Skeletal muscle cell (primary cell): ENCODE measurements at places on chromosomes 13 and 19.

GRCh38 chr13:34591900-34592529, 350.1 kb upstream of the NBEA start:
- DNase-seq: no peak

- no peak for DNase-seq
These were observed 193.2 kb upstream of the UBL3 start for GRCh38 chr13:30043631-30043925.

GRCh38 chr19:37817180-37817981, 38.0 kb upstream of the ZNF573 start:
- no peak for DNase-seq

DNA sequence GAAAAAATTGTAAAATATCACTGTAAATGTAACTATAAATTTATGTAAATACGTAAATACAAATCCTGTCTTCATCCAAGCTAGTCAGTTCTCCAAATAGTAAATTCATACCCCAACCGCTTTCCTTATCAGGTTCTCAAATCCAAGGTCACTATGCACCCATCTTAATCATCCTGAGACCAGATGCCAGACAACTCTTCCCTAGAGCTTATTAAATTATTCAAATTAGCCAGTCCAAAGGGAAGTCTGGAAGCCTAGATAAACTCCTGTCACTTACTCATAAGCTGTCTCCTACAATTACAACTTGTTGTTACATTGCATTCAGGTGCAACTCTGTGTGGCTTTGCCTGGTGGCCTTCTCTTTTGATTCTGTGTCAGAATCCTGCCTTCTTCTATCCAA, 836.1 kb upstream of the PCDH20 start:
- no peak for DNase-seq

DNA sequence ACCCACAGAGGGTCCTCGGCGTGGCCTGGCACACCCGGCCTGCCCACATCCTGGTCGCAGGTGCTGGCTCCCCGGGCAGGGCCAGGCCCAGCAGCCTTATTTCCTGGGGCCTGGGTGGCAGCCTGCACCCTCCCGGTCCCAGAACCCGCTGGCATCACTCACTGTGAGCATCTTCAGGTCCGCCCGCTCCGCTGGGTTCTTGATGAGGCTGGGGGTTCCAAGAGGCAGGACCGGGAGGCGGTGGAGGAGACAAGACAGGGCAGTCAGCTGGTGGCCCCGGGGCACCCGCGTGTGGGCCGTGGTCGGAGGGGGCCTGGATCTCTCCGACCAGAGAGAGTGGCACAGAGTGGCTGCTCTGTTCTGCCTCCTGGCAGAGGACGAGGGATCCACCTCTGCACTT, 27.6 kb upstream of the ZBTB7A start:
- no peak for DNase-seq

GRCh38 chr19:35348911-35349611, 1.4 kb downstream of the FFAR1 start:
- no peak for DNase-seq

DNA sequence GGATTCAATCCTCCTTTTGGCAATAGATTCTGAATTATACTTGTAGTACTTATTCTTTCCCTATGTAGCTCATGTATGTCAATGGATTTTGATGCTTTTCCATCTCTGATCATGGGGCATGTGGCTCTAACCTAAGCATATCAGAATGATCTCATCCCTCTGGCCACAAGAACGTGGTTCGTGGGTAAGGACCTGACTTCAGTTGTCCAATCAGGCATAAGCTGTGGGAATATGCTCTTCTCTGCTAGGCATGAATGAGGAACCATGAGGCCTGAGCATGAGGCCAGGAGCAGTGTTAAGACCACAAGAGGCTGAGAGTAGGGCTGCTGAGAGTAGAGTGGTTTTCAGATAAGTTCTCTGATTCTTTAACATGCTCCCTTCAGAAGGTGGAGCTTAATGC, 292.4 kb upstream of the TSHZ3 start:
- DNase-seq: no peak

DNA sequence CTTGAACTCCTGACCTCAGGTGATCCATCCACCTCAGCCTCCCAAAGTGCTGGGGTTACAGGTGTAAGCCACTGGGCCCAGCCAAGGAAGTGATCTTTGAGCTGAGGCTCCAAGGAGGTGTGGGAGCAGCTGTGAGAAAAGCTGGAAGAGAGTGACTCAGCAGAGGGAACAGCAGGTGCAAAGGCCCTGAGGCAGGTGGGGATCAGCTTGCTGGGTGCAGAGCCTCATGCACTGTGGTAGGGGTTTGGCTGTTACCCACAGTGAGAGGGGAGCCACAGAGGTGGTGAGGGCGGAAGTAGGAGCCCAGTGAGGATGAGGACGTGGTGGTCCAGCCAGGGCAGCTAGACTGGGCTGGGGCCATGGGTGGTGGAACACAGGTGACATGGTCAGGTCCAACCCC, 6.5 kb downstream of the NPAS1 start:
- DNase-seq: no peak

GRCh38 chr19:11422163-11423065, 3.3 kb upstream of the RGL3 start:
- DNase-seq: no peak

DNA sequence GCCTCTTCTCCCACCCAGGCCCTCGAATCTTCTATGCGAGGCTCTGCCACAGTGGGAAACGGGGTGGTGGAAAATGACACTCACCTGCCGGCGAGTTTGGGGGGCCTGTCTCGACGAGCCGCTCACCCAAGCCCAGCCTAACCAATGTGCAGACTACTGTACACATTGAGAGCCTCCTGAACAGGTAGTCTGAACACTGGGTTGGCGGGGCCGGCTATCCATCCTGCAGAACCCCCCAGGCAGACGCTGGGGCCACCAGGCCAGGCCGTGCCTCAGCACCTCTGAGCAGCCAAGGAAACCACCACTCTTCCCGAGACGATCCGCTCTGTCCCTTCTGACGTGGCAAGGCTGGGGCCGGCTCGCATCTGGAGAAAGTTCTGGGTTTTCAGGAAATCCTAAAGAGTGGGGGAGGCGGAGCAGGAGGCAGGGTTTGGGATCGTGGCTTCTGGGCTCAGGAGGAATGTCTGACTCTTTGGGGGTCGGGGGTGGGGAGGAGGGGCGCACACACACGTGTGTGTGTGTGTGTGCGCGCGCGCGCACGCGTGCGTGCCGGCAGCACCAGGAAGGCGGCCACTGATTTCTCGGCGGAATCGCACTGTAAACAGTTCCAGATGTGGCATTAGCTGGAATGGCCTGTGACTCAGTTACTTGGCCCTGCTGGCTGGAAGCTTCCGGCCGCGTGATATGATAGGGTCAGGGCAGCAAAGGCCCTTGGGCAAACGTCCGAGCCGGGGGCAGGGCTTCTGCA, 18.5 kb downstream of the TMED1 start:
- DNase-seq: peak; percentile 93

GRCh38 chr13:51950722-51951121, 60.5 kb downstream of the ATP7B start:
- DNase-seq: no peak

DNA sequence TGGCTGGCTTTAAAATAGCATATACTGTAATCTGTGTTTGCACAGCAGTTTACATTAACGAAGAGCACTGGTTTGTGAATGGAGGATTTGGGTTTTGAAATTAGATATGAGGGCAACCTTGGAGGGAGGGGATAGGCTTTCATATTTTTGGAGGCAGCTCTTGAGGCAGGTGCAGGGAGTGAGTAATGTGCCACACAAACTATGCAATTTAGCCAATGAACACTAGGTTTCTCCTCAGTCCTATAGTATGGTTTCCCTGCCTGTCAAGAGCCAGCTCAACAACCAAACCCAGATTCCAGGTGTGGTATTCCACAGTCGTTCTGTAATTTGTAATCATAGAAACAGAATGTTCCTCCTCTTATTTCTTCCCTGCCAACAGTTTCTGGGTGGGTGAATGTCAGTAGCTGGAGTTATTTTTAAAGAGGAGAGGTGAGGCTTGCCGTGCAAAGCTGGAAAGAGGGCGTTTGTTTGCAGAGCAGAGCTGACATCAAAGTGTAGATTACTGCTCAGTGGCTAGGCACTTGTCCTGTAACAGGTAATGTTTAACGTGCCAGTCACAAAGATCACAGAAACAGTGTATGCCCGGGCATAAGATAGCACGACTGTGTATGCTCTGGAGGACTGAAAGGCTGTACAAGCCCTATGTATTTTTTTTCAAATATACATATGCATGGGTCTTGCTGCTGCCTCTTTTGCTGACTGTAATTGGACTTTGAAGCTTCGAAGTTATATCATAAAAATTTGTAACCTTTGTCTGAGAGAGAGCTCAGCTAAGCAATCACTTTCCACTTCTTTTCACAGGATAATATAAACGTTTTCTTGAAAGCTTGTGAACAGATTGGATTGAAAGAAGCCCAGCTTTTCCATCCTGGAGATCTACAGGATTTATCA, 124.2 kb downstream of the LMO7 start:
- DNase-seq: no peak

DNA sequence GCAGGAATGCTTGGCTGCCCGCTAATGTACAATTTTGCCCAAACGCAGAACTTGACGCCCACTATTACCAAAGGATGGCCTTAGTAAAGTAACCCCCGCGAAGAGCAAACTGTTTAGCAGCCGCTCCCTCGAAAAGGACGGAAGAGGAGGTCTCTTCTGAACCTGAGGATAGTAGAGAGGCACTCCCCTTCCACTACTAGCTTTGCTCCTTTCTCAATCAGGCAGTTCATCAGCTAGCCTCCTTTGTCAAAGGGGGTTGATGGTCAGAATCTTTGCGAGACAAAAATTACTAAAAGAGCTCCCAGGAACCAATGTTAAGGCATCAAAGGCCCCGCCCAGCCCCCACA, 534 bp downstream of the CAB39L start:
- no peak for DNase-seq

DNA sequence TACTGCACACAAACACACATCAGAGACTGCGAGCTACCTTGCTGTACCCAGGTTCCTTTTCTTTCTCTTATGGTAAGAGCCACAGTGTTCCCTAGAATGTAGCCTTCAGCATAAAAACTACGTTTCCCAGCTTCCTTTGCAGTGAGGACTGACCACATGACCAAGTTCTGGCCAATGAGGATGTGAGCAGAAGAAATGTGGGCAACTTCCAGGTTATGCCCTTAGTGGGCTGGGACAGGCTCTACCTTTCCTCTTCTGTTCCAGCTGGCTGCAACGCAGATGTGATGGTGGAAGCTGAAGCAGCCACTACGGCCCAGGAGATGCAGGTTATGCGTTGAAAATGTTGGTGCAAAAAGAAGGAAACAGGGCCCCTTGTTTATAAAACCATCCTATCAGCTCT, 27.5 kb downstream of the VRK3 start:
- no peak for DNase-seq

DNA sequence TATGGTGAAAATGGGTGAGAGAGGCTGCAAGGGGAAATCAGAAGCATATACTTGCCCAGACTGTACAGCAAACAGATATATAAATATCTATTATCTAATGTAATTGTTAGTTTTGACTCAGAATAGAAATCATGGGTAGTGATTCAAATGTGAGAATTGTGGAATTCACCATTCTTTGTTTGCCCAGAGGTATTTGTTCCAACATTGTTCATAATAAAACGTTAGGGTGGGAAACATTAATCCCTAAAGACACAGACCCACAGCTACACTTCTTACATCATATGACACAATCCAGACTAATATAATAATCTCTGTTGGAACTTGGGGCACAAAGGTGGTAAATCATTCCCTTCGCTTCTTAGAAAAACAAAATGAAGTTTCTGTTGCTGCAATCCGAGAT, 646.5 kb upstream of the SLITRK6 start:
- DNase-seq: peak; percentile 54

DNA sequence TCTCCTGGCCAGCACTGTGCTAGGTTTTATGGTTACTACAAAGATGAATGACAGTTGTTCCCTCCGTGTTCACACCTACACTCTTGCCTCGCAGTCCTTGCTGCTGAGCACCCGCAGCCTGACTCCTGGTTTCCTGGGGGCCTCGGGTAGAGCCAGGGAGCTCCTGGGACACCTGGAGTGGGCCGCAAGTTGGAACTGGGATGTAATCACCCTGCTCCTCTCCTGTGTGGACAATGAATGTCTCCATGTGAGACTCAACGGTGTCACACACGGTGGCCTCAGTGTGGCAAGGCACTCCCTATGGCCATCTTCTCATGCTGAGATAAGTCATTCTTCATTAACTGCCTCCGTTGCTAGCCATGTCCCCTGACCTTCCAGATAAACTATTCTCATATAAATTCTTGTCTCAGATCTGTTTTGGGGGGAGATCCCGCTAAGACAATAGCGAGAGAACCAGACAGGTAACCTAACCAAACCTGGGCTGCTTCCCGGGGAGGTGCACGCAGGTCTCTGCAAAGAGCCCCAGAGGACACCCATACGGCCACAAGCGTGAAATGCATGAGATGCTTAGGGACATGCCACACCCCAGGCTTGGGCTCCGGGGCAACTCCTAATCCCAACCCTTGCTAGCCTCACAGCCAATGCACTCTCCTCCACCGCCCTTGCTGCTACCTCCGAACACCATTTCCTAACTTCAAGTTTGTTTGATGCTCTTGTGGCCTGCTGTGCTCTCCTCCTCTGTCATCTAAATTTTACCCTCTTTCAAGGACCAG, 87.2 kb upstream of the IRS2 start:
- no peak for DNase-seq

DNA sequence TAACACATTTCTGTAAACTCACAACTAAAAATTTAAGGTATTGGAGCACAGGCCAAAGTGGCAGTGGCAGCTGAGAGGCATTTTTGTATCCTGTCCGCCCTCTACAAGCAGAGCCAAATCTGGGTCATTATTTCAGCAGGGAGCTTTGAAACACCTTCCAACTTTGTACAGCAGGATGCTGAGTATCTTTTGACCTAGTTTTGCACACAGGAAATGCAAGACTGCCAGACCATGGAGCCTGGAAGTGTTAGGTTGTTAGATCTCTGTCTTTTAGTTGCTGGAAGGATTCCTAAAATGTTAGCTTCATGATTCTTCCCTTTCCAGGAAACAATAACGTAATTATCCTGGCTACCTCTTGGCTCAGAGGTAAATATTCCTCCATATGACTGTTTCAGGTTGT, 148.6 kb upstream of the ATXN8OS start:
- no peak for DNase-seq

DNA sequence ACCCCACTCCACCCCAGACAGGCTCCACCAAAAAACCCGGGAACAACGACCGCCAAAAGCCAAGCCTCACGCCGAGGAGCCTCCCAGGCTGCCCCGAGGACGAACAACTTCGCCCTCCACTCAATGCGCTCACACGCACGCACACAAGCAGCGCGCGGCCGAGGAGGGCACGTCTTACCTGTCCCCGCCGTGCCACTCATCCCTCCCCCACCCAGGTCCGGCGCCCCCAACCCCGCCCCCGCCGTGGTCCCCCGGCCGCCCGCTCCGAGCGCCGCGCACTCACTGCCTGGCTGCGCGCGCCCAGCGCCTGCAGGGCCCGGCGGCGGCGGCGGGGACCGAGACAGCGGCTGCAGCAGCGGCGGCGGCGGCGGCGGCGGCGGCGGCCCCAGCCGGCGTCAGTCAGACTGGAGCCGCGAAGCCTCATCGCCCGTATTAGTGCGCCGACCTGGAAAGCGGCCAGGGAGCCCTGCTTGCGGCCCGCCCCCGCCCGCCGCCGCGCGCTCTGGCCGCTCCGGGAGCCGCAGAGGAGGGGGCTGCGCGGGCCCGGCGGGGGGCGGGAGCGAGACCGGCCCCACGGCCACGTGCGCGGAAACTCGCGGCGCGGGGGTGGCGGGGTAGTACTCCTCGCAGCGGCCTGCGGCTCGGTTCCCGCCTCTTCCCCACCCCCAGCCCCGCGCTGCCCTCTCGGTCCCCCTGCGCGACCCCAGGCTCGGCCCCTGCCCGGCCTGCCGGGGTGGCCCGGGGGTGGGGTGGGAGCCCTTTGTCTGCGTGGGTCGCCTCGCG, at the start of gene SMAD9:
SMAD9 (minus strand) TSS at position 406 of the 783 bp plus-strand sequence. CDS start 40,549 bp downstream, outside the sequence.
- peak; percentile 35 for DNase-seq

- DNase-seq: no peak
These were observed 10.5 kb upstream of the LTBP4 start for GRCh38 chr19:40590464-40591265.
